Thymus (tissue), 14 donors: ENCODE measurements at places on chromosomes 6 and 20. TPM values are rescaled to one million over a fixed set of nuclear protein-coding genes. Genes with fewer than 3 reads are reported as not detected.

GRCh38 chr6:139271056-139271455 is 20.7 kb downstream of the TXLNB start:
- no peak for DNase-seq
- no peaks in the 10 kb centered on the region for H3K36me3 ChIP-seq
- no peak overlapping the region for H3K4me3 ChIP-seq

DNA sequence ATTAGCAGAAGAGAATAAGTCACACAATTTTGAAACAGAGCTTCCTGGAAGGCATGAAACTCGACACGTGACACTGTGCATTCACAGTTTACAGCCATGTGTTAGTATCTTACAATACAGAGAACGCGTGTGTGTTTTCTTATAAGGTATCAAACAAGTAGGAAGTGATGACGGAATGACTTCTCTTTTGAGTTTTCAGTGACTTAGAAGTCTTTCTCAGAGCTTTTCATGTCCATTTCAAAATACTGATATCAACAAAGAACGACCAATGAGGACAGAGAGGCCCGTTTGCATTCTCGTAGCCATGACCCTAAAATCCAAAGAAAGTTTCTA is 36.6 kb upstream of the DUSP22 start:
- no peak for DNase-seq
- H3K27me3 ChIP-seq = no peaks in the 10 kb centered on the region
- H3K27ac ChIP-seq = no peak overlapping the region
- no peaks in the 10 kb centered on the region for H3K36me3 ChIP-seq
- no peak overlapping the region for H3K4me3 ChIP-seq

- no peak overlapping the region for H3K4me3 ChIP-seq
- H3K27ac ChIP-seq = no peak overlapping the region
- no peaks in the 10 kb centered on the region for H3K4me1 ChIP-seq
- H3K27me3 ChIP-seq = peaks cover 23% of the 10 kb centered on the region
- H3K36me3 ChIP-seq = no peaks in the 10 kb centered on the region
- DNase-seq = no peak
These were observed 94.1 kb downstream of the CDH22 start for GRCh38 chr20:46213946-46214823.

DNA sequence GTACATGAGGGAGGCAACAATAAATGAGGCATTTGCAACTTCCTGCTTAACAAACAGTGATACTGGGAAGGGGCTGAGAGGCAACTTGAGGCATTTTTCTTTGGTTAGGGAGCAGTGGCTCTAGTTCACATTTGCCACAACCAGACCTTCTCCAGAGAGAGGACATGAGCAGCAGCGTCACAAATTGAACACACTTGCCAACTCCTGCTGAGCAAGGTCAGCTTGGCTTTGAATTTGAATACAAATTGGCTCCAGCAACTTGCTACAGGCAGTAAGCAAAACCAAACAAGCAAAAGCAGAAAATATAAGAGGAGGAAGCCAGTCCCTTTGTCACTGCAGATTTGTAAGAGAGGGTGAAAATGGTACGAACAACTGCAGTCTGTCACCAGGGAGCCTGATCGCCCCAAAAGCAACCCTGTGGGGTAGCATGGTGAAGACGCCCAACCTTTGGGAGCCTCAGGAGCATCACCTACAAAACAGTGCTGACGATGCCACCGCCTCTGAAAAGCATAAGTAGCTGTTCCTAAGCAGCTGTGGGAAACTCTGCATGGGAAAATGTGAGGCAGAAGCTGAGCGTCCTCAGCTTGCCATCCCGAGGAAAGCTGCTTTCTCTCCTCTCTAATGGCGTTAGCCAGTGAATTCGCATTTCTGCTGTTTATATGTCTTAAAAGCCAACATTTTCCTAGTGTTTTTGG is 378.7 kb downstream of the RNGTT start:
- H3K27ac ChIP-seq = no peak overlapping the region
- H3K4me1 ChIP-seq = no peaks in the 10 kb centered on the region
- no peak for DNase-seq
- H3K4me3 ChIP-seq = no peak overlapping the region
- no peaks in the 10 kb centered on the region for H3K27me3 ChIP-seq

GRCh38 chr6:10276106-10276505 is 138.8 kb downstream of the TFAP2A start:
- DNase-seq = no peak
- H3K4me1 ChIP-seq = no peaks in the 10 kb centered on the region
- no peak overlapping the region for H3K4me3 ChIP-seq
- no peaks in the 10 kb centered on the region for H3K27me3 ChIP-seq
- no peak overlapping the region for H3K27ac ChIP-seq

DNA sequence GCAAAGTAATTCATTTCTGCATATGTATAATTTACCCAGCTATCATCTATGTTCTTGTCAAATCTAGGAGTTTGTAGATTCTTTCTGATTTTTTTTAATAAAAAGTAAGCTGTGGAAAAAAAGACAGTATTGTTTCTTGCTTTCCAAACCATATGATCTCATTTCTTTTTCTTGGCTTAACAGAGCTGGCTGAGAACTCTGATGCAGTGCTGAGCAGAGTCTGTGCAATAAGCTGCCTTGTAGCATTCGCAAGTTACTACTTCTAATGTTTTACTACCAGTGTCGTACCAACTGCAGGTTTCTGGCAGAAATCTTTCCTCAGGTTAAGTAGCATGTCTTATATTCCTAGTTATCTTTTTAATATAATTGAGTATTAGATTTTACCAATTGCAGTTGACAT is 15.6 kb downstream of the RRBP1 start:
- no peak overlapping the region for H3K27ac ChIP-seq
- H3K4me3 ChIP-seq = no peak overlapping the region
- no peaks in the 10 kb centered on the region for H3K4me1 ChIP-seq
- DNase-seq = no peak
- no peaks in the 10 kb centered on the region for H3K27me3 ChIP-seq

- H3K4me1 ChIP-seq = peaks cover 16% of the 10 kb centered on the region
- no peak overlapping the region for H3K4me3 ChIP-seq
- no peaks in the 10 kb centered on the region for H3K27me3 ChIP-seq
- no peak overlapping the region for H3K27ac ChIP-seq
- DNase-seq = no peak
These were observed 2.1 kb upstream of the SOX4 start for GRCh38 chr6:21591446-21591845.

GRCh38 chr20:20259533-20259932 is 108.4 kb upstream of the INSM1 start:
- H3K4me3 ChIP-seq = no peak overlapping the region
- H3K4me1 ChIP-seq = no peaks in the 10 kb centered on the region
- H3K36me3 ChIP-seq = no peaks in the 10 kb centered on the region
- no peaks in the 10 kb centered on the region for H3K27me3 ChIP-seq

Gene TCP11
- total RNA-seq = 0.33 TPM

Gene BCKDHB
- total RNA-seq = 12.9 TPM

Gene RAET1L
- 0.28 TPM for total RNA-seq

GRCh38 chr6:138227316-138227781 is 9.1 kb upstream of the PBOV1 start:
- H3K36me3 ChIP-seq = no peaks in the 10 kb centered on the region
- no peak for DNase-seq
- H3K27me3 ChIP-seq = peaks cover 2% of the 10 kb centered on the region
- H3K27ac ChIP-seq = no peak overlapping the region
- H3K4me3 ChIP-seq = no peak overlapping the region

DNA sequence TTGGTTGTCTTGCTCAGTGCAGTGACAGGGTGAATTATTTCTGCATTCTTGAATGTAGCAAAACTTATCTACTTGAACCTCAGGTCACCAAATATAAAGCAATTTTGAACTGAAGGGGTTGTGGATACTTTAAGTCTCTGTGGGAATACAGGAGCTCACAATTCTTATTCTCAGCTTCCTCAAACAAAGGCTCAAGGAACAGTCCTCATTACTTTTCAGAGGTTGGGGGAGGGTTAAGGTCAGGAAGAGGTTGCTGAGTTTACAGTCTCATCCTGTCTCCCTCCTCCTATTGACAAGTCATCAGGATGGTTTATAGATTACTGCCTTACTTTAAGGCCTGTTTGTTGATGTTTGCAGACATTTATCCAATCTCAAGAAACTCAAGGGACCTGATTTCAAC is 143.6 kb upstream of the SPACA1 start:
- H3K27ac ChIP-seq = no peak overlapping the region
- H3K27me3 ChIP-seq = no peaks in the 10 kb centered on the region
- no peak for DNase-seq
- H3K4me1 ChIP-seq = no peaks in the 10 kb centered on the region
- H3K4me3 ChIP-seq = no peak overlapping the region

DNA sequence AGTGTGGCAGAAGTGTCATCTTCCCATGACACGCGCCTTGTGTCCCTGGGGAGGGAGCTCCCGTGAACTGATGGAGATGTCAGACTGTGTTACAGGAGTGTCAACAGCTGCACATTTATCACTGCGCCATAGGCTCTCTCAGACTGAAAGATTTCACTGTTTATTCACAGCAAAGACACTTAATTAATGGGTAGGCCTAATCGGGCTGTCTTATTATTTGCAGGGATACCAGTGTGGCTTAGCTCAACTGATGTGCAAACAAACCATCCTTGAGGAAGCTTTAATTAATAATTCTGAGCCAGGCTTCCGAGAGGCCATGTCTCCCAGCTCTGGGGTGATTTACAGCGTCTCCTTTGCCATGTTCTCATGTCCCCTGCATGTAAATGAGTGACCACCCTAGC is 771.0 kb downstream of the QKI start:
- H3K36me3 ChIP-seq = no peaks in the 10 kb centered on the region
- no peak for DNase-seq
- H3K4me3 ChIP-seq = no peak overlapping the region
- H3K27ac ChIP-seq = no peak overlapping the region

GRCh38 chr6:123632641-123633040 is 4.1 kb downstream of the TRDN start:
- no peak for DNase-seq
- no peaks in the 10 kb centered on the region for H3K27me3 ChIP-seq
- H3K4me3 ChIP-seq = no peak overlapping the region
- H3K4me1 ChIP-seq = no peaks in the 10 kb centered on the region
- no peaks in the 10 kb centered on the region for H3K36me3 ChIP-seq

Gene SAMD3
- 23.9 TPM for total RNA-seq

Gene KIFC1
- 34.3 TPM for total RNA-seq

GRCh38 chr6:108650325-108650724 is 89.6 kb downstream of the FOXO3 start:
- no peak overlapping the region for H3K4me3 ChIP-seq
- no peak overlapping the region for H3K27ac ChIP-seq
- peaks cover 7% of the 10 kb centered on the region for H3K4me1 ChIP-seq

- DNase-seq = no peak
- no peak overlapping the region for H3K27ac ChIP-seq
- no peaks in the 10 kb centered on the region for H3K27me3 ChIP-seq
- no peaks in the 10 kb centered on the region for H3K4me1 ChIP-seq
- H3K4me3 ChIP-seq = no peak overlapping the region
These were observed 35.0 kb downstream of the FAM162B start for GRCh38 chr6:116730513-116730912.

- H3K4me3 ChIP-seq = no peak overlapping the region
- peak overlapping the region; percentile 93 for H3K27ac ChIP-seq
- H3K4me1 ChIP-seq = peaks cover 48% of the 10 kb centered on the region
- no peaks in the 10 kb centered on the region for H3K36me3 ChIP-seq
- H3K27me3 ChIP-seq = no peaks in the 10 kb centered on the region
These were observed 60.7 kb upstream of the FNDC1 start for GRCh38 chr6:159108426-159108985.

Gene GGTLC1
- total RNA-seq = not detected

Gene TREML2
- total RNA-seq = 11.1 TPM

Gene HSPA12B
- 1.5 TPM for total RNA-seq

DNA sequence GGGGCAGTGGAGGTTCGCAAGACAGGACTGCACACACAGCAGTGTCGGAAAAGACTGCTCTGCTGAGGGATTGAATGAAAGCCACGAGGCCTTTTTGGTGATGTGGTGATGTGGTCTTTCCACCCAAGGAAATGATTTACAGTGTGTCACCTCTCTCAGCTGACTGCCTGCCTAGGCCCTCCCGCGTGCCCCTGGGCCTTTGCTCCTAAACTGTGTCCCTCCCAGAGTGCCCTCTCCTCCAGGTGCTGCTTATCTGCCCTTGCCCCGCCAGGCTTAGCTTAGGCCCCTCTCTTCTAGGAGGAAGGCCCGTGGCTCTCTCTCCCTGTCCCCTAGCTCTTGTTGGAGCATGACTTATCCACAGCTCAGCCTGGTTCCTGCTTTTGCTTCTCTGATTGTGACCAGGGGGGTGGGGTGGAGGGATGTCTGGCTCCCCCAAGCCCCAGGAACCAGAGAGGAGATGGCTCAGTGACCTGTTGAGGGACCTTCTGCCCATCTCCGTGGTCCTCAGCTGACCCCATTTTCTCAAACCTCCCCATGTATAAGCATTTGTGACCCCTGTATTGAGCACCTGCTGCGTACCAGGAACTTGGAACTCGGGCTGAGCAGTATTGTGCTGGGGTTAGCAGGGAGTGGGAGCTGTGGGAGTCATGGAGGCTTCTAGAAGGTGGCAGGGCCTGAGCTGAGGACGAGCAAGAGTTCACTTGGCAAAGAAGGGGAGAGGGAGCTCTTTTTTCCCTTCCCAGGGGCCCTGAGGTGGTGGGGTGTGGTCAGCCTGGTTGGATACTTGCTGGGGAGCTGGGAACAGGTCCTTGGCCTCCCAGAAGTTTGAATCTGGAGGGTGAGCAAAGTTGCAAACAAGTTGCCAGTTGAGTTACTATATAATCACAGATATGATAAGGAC is 2.2 kb downstream of the SRC start:
- no peak for DNase-seq
- H3K36me3 ChIP-seq = no peaks in the 10 kb centered on the region
- no peak overlapping the region for H3K4me3 ChIP-seq
- peaks cover 3% of the 10 kb centered on the region for H3K4me1 ChIP-seq
- H3K27me3 ChIP-seq = no peaks in the 10 kb centered on the region

DNA sequence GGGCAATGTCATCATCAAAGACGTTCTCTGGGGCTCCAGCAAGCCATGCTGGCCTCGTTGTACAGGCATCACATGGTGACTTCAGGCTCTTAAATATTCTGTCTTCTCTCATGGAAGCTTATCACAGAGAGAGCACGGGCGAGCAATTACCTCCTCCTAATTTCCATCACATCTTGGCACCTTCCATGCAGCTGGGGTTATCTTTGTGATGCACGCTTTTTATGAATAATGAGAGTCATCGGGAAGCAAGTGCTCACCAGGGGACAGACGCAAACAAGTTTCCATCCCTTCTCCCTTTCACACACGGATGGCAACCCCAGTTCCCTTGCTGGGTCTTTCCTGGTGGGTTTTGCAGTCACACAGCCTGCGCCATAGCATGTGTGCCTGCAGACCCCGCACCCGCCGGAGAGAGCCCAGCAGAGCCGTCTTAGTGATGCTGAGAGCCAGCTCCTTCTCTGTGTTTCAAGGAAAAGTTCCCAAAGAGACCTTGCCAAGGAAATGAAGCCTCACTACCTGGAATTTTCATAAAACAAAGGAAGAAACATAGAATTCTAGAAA is 116.3 kb upstream of the AFDN start:
- no peaks in the 10 kb centered on the region for H3K36me3 ChIP-seq
- no peak for DNase-seq
- peaks cover 8% of the 10 kb centered on the region for H3K27me3 ChIP-seq
- H3K27ac ChIP-seq = no peak overlapping the region
- no peak overlapping the region for H3K4me3 ChIP-seq
- peaks cover 11% of the 10 kb centered on the region for H3K4me1 ChIP-seq

Gene ESR1
- total RNA-seq = 0.28 TPM
